Smooth muscle cell of the brain vasculature (primary cell): ENCODE measurements at places on chromosomes 5 and 9.

DNA sequence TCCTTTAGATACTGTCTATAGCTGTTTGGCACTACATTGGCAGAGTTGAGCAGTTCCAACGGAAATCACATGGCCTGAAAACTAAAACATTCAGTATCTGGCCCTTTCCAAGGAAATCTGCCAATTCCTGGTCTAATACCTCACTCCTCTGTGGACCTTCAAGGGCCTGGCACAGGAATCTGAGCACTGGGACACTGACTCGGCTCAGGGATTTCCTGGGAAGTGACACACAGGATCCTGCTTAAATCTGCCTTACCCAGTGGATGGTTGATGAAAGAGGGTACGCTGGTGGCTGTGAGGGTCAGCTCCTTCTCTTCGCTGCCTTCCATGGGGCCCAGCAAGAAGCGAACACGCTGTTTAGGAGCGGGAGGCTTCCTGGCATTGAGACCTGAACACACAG is 904 bp downstream of the TRUB2 start:
- no peak for DNase-seq

GRCh38 chr9:75101004-75101588 is 12.8 kb downstream of the OSTF1 start:
- DNase-seq = no peak

- no peak for DNase-seq
Measured at GRCh38 chr9:110142868-110143481, 65.0 kb downstream of the C9orf152 start.

DNA sequence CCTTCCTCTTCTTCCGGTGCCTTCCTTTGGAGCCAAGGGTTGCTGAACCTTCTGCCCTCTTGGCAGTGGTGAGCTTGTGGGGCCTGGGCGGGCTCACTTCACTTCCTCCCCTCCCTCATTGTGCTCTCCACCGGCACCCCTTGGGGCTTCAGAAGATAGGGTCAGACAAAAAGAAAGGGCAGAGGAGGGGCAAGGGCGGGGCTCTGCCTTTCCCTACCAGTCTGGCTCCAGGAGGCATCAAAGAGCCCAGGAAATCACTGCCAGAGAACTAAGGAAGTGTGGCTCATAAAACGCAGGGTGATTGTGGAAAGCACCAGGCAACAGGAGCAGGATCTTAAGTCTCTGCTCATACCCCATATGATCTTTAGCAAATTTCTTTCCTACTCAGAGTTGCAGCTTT is 34.8 kb downstream of the ACOT12 start:
- no peak for DNase-seq

- no peak for DNase-seq
Measured at GRCh38 chr5:14727928-14728458, 63.5 kb downstream of the OTULIN start.

GRCh38 chr5:389891-390622 is 52.9 kb upstream of the EXOC3 start:
- DNase-seq = no peak

GRCh38 chr5:156819967-156820581 is 30.0 kb upstream of the PPP1R2B start:
- DNase-seq = no peak

GRCh38 chr9:32881948-32882347 is 98.6 kb downstream of the TMEM215 start:
- no peak for DNase-seq

GRCh38 chr9:72294936-72295335 is 70.1 kb downstream of the ZFAND5 start:
- no peak for DNase-seq

DNA sequence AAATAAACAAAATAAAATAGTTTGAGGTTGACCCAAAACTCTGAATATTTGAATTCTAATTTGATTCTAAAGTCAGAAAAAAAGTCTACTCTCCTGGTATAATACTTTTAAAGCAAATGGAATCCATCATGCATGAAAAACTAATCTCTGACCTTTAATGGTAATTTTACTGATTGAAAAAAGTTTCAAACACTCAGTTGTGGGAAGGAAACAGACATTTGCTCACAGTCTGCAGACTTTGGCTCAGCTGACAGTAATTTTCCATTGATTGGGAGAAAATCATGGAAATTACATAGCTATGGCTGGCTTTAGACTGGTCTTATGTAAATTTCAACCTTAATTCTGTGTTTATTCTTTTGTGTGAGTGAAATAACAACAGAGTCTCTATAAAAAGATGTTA is 574.3 kb downstream of the PDE4D start:
- DNase-seq = no peak

GRCh38 chr5:93601802-93602155 is 18.8 kb downstream of the NR2F1 start:
- DNase-seq = no peak

DNA sequence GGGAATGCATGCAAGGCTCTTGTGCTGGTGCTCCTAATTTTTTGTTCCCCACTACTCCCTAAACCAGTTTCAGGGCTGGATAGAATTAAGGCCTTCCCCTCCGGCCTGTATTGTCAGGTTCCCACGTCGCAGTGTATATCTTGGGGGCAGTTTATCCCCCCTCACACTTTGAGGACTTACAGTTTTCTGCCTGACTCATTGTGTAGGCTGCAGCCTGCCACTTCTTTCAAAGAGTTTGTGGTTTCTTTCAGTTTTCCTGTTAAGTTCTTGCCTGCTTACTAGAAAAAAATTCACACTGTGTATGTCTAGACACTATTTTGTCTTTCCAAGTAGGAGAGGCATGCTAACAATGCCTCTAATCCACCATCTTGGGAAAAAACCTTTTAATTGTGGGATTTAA is 28.4 kb upstream of the BTNL3 start:
- DNase-seq = no peak

DNA sequence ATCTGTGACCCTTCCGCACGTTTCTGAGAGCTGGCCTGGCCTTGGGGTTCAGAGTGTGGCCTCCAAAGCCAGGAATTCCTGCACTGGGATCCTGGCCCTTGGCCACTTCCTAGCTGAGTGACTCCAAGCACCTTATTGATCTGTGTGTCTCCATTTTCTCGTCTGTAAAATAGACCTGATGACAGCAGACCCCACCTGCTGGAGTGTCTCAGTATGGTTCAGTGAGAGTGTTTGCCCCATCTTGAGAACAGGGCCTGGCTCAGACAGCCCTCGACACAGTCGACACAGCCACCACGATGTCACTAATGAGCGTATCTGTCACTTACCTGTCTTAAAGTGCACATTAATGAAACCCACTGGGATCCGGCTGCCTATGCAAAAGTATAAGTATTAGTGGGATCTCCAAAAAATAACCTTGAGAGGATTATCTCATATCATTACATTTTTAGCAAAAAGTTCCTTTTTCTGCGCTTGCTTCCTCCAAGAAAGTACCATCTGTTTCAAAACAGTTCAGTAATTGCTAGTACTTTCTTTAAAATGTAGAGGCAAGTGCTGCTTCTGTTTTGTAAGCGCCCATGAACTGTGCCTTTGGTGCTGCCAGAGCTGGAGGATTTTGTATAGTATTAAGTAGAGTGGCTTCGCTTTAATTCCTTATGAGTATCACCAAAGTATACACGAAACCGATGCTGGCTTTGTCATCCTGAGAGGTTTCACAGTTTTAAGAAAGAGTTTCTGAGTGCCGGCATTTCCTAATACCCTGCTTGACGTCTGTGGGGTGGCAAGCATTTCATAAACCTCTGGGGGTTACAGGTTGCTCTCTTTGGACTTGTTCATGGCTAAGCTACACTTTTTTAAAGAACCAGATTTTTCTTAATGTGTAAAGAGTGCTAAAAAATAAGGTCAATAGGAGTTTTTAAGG is 31.7 kb downstream of the UBE2QL1 start:
- no peak for DNase-seq

GRCh38 chr9:8816361-8816760 is 1016.8 kb upstream of the DMAC1 start:
- no peak for DNase-seq

DNA sequence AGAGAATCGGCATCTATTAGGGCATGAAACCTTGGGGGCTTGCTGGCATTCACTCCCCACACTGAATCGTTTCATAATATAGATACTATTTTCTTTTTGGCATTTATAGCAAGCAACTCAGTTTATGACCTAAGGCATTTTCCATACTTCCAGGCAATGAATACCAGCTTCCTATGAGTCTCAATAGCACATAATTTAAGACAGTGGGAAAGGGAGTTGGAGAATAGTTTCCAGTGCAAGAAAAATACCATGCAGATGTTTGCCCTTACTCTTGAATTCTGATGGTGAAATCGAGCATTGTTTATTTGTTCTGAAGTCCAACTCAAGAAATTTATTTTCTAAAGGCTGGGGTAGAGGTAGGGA is 175.8 kb upstream of the KLF9 start:
- DNase-seq = no peak
